ENCODE measurements at places on chromosomes 3 and 15. TPM values are rescaled to one million over a fixed set of nuclear protein-coding genes. Genes with fewer than 3 reads are reported as not detected.

The NR2E3 gene
- not detected for total RNA-seq

The CLDN1 gene
- total RNA-seq: not detected

The C15orf62 gene
- 5.7 TPM for total RNA-seq

The PRSS50 gene
- not detected for total RNA-seq

The EFHB gene
- total RNA-seq: not detected

The DNAH12 gene
- total RNA-seq: 0.22 TPM

The CHAC1 gene
- total RNA-seq: 22.3 TPM

The TBC1D21 gene
- not detected for total RNA-seq
